ENCODE measurements at places on chromosomes 13 and 19. TPM values are rescaled to one million over a fixed set of nuclear protein-coding genes. Genes with fewer than 3 reads are reported as not detected.

DNA sequence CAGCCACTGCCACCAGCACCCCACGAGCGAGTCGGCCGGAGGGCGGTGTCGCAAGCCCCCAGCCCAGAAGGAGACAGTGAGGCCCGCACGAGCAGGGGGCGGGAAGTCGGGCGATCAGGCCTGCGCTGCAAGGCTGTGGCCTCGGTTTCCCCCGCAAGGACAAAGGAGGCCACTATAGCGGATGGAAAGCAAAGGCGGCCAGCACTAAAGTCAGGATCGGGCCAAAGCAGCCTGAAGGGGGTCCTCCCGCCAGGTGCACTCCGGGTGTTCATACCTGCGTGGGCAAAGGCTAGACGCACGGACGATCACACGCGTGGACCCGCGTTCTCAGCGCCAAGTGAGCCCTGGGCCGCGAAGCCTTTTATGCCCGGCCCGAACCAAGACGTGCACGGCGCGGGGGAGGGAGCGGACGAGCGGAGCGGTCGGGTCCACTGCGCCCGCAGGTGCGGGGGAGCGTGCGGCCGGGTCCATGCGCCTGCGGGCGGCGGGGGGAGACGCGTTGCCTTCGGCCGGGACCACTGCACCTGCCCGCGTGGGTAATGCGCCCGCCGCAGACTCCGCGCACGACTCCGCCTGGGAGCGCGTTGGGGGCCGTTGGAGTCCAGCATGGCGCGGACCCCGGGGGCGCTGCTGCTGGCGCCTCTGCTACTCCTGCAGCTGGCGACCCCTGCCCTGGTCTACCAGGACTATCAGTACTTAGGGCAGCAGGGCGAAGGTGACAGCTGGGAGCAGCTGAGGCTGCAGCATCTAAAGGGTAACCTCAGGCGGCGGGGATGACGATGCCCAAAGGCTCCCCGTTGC lies at the start of the genes PRDX2 and THSD8:
TSS of gene PRDX2 (minus strand) at position 335 of the 801 bp plus-strand sequence. CDS start 539 bp downstream, outside the sequence.
TSS of gene THSD8 (plus strand) at position 604 of the 801 bp plus-strand sequence. CDS start at position 607, 3 bp downstream.
- no peaks in the 10 kb centered on the region for H3K27me3 ChIP-seq
- peaks cover 5% of the 10 kb centered on the region for H3K36me3 ChIP-seq
- H3K4me3 ChIP-seq = peak within 1 kb of the TSS; percentile 90
- peak; percentile 87 for DNase-seq
- H3K27ac ChIP-seq = peak within 1 kb of the TSS; percentile 81

GRCh38 chr19:3456925-3457527 lies 23.3 kb downstream of the SMIM24 start:
- H3K27ac ChIP-seq = no peak overlapping the region
- H3K4me3 ChIP-seq = no peak overlapping the region
- H3K36me3 ChIP-seq = no peaks in the 10 kb centered on the region
- no peak for DNase-seq

- no peaks in the 10 kb centered on the region for H3K36me3 ChIP-seq
- H3K27me3 ChIP-seq = no peaks in the 10 kb centered on the region
- H3K4me1 ChIP-seq = no peaks in the 10 kb centered on the region
- no peak overlapping the region for H3K27ac ChIP-seq
- H3K4me3 ChIP-seq = no peak overlapping the region
Observed at GRCh38 chr13:89688918-89689317, 1658.6 kb upstream of the MIR17HG start.

- H3K4me1 ChIP-seq = peaks cover 32% of the 10 kb centered on the region
- no peak for DNase-seq
- H3K27me3 ChIP-seq = peaks cover 13% of the 10 kb centered on the region
- peak overlapping the region; percentile 91 for H3K4me3 ChIP-seq
Observed at GRCh38 chr13:50123862-50124535, 108.8 kb downstream of the KCNRG start.

DNA sequence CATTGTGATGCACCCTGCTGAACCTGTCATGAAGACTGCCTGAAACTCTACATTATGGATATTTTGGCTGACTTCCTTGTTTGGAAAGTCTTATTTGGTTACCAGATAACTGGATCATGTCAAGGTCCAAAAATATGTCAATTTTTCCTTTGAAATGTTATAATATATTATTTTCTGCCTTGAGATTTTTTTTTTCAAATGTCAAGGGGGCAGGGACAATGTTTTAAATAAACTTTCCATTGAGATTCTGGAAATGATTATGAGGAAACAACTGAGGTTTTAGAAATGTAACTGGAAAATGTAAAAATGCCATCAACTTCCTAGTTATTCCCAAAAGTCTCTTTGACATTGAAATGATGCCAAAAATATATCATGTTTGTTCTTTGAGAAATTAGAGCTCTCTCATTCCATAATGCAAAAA lies 117.0 kb downstream of the RFC3 start:
- H3K4me1 ChIP-seq = no peaks in the 10 kb centered on the region
- H3K4me3 ChIP-seq = no peak overlapping the region
- no peak overlapping the region for H3K27ac ChIP-seq

GRCh38 chr13:102680842-102681740 lies 13.8 kb downstream of the METTL21C start:
- DNase-seq = no peak
- no peaks in the 10 kb centered on the region for H3K27me3 ChIP-seq
- peaks cover 25% of the 10 kb centered on the region for H3K36me3 ChIP-seq

DNA sequence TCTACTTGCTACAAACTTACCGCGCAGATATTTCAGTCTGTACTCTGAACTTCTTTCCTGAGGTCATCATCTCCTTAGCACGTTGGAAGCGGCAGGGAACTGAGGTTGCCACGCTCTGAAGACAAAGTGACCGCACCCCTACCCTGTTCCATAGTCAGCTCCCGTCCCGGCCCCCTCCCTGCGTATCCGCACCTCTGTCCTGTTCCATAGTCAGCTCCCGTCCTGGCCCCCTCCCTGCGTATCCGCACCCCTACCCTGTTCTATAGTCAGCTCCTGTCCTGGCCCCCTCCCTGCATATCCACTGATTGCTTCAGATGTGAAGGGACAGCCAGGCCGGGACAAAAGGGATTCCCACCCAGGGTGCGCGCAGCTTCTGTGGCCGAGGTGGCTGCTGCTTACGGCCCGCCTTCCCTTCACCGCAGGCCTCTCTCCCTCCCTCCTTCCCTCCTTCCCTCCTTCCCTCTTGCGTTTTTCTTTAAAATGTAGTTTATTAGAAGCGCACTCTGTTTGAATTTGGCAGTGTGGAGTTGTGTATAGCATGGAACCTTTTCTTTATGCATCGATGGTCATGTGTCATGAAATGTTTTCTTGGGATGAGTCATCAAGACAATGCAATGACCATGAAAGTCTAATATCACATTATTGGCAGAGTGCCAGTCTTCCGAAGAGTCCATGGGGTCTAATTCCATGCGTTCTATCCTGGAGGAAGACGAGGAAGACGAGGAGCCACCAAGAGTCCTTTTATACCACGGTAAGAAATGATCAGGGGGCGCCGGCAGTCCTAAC lies 21.9 kb upstream of the NDUFS7 start:
- H3K4me1 ChIP-seq = peaks cover 23% of the 10 kb centered on the region
- peaks cover 14% of the 10 kb centered on the region for H3K36me3 ChIP-seq
- no peak overlapping the region for H3K4me3 ChIP-seq
- no peak for DNase-seq
- H3K27me3 ChIP-seq = no peaks in the 10 kb centered on the region
- H3K27ac ChIP-seq = no peak overlapping the region

DNA sequence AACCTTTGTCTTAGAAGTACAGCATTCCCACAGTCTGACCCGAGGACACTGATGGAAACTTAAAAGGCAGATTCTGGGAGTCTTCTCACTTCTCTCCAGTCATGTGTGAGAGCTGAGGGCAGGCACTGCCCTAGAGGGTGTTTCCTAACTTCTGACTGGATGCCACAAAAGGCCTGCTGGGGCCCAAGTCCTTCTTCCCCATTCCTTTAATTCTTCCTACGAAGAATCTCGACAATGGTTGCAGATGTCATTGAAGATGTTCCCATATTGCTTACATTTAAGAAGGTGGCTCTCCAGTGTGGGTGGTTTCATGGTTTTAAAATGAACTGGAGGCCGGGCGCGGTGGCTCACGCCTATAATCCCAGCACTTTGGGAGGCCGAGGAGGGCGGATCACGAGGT lies 27.4 kb upstream of the ZNF564 start:
- DNase-seq = no peak
- no peak overlapping the region for H3K27ac ChIP-seq
- no peaks in the 10 kb centered on the region for H3K27me3 ChIP-seq
- peaks cover 7% of the 10 kb centered on the region for H3K4me1 ChIP-seq

GRCh38 chr13:33411312-33411711 lies 125.8 kb upstream of the STARD13 start:
- peaks cover 5% of the 10 kb centered on the region for H3K4me1 ChIP-seq
- H3K27me3 ChIP-seq = peaks cover 14% of the 10 kb centered on the region
- H3K27ac ChIP-seq = no peak overlapping the region
- no peaks in the 10 kb centered on the region for H3K36me3 ChIP-seq

DNA sequence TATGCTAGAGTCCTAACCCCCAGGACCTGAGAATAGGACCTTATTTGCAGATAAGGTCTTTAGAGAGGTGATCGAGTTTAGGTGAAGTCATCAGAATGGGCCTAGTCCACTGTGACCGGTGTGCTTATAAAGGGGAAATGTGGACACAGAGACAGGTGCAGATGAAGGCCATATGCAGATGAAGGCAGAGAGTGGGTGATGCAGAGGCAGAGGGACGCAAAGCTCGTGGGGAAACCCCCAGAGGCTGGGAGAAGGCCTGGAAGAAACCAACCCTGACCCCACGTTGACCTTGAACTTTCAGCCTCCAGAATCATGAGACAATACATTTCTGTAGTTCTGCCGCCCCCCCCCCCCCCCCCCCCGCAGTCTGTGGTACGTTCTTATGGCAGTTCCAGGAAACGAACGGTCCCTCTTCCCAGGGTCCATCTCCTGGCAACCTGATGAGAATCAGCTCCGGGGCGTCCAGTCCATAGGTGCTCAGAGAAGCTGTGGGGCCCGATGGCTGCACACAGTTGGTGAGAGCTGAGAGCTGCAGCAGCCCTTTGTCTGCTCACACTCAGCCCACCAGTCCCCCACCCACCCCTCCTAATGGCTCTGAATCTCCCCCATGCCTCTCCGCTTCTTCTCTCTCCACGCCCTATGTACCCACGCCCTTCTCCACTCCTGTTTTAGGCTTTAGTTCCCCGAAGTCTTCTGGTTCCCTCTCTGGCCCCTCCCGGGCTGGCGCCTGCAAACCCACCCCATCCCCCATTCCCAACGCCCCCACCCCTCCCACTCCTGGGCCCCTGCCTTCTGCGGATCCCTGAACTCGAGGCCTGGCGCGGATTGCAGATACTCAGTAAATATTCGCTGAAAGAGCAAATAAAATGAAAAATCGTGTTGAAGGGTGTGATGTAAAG lies 218.3 kb upstream of the MAB21L1 start:
- no peak overlapping the region for H3K27ac ChIP-seq
- H3K27me3 ChIP-seq = no peaks in the 10 kb centered on the region
- H3K36me3 ChIP-seq = no peaks in the 10 kb centered on the region

DNA sequence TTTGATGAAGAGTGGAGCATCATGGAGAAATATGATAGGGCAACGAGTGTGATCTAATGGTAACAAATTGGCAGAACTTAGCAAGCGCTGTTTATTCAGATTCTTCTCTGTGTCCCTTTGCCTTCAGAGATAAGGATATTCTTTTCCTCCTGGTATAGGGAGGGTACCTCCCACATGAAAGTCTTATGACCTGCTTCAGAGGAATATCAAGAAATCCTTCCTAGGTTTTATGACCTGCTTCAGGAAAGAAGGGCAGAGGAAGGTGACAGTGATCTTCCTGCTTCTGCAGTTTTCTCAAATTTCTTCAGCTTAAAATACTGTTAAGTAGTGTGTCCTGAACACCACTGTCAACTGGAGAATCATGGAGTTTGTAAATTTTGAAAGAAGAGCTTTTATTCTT lies 144.3 kb downstream of the DNAJC15 start:
- no peak overlapping the region for H3K4me3 ChIP-seq
- peaks cover 11% of the 10 kb centered on the region for H3K27me3 ChIP-seq
- H3K4me1 ChIP-seq = peaks cover 3% of the 10 kb centered on the region
- DNase-seq = no peak
- no peak overlapping the region for H3K27ac ChIP-seq

DNA sequence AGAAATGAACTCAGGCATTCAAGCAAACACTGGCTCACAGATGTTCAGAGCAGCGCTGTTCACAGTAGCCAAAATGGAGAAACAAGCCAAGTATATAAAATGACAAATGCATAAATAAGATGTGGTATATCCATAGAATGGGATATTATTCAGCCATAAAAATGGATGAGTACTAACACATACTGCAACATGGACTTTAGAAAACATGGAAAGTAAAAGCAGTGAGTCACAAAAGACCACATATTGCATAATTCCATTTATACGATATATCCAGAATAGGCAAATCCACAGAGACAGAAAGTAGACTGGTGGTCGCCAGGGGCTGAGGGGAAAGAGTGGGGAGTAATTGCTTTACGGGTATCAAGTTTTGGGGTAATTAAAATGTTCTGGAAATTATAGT lies 6.6 kb downstream of the ZNF837 start:
- no peaks in the 10 kb centered on the region for H3K27me3 ChIP-seq
- no peaks in the 10 kb centered on the region for H3K36me3 ChIP-seq
- DNase-seq = no peak
- no peak overlapping the region for H3K27ac ChIP-seq
- H3K4me1 ChIP-seq = no peaks in the 10 kb centered on the region
- no peak overlapping the region for H3K4me3 ChIP-seq

- H3K4me1 ChIP-seq = no peaks in the 10 kb centered on the region
- H3K36me3 ChIP-seq = no peaks in the 10 kb centered on the region
- DNase-seq = no peak
- no peaks in the 10 kb centered on the region for H3K27me3 ChIP-seq
- no peak overlapping the region for H3K4me3 ChIP-seq
Observed at GRCh38 chr13:112714376-112715174, 24.7 kb downstream of the ATP11A start.

GRCh38 chr19:19342086-19343015 lies 21.7 kb downstream of the MAU2 start:
- H3K27ac ChIP-seq = no peak overlapping the region
- H3K36me3 ChIP-seq = peaks cover 4% of the 10 kb centered on the region
- no peaks in the 10 kb centered on the region for H3K27me3 ChIP-seq
- DNase-seq = no peak
- H3K4me3 ChIP-seq = no peak overlapping the region
- H3K4me1 ChIP-seq = no peaks in the 10 kb centered on the region

DNA sequence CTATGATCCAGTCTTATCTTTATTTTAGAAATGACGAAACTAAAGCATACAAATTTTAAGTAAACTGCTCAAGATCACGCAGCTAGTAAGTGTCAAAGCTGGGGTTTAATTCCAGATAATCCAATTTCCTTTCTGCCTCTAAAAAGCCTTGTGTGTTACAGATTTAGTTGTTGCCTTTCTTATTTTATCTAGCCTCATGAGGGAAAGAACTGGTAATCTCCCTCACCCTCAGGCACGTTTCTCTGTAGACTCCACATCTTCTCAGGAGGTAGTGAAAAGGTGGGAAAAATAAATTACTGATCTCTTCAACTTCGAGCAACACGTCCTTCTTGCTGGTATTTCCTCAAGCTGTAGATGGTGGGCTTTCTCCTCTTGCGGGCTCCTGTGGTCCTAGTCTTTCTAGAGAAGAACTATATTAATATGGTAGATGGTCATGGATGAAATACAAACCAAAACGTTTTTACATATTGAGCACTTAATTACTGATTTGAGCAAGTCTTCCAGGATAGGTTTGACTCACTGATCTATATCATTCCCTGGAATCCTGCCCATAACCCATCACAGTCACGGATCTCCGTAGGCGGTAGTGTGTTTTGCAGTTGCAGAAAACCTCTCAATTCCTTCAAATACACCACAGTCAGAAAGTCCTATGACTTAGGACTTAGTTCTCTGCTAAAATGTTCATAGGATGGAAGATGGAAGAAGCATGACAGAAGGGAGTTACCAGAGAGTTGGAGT lies 519.5 kb downstream of the DCT start:
- H3K27me3 ChIP-seq = no peaks in the 10 kb centered on the region
- no peaks in the 10 kb centered on the region for H3K36me3 ChIP-seq
- H3K4me1 ChIP-seq = no peaks in the 10 kb centered on the region

IGSF23 gene
- total RNA-seq = not detected

UBXN6 gene
- 56.7 TPM for total RNA-seq

LRFN3 gene
- total RNA-seq = 12.4 TPM

RNF17 gene
- total RNA-seq = not detected

ANGPTL8 gene
- not detected for total RNA-seq

CAPN12 gene
- 26.4 TPM for total RNA-seq

NDUFA3 gene
- 134 TPM for total RNA-seq

CLEC17A gene
- 0.17 TPM for total RNA-seq

TNNT1 gene
- not detected for total RNA-seq

Data from activated naive CD8-positive, alpha-beta T cell treated with anti-CD3 and anti-CD28 coated beads, Interleukin-2, amount 10 ng/mL, durations not matched to agents 7 days and 5 days (primary cell).